Natural killer cell treated with Interleukin-12 subunit alpha and Interleukin-12 subunit beta and Interleukin-15 and Interleukin-18, amount 100 ng/mL, for 72 hours (primary cell): ENCODE measurements at places on chromosomes 12 and 14. TPM values are rescaled to one million over a fixed set of nuclear protein-coding genes. Genes with fewer than 3 reads are reported as not detected.
A peak's percentile ranks its signal among the peaks of the same experiment; 100 is the strongest.

PLA2G1B gene
- total RNA-seq, result not detected

- no peaks in the 10 kb centered on the region for H3K27me3 ChIP-seq
- DNase-seq, result no peak
- peaks cover 59% of the 10 kb centered on the region for H3K4me1 ChIP-seq
These were observed 24.8 kb upstream of the LGALS3 start for GRCh38 chr14:55103971-55104954.

GRCh38 chr12:49897276-49897675, 6.4 kb downstream of the FAIM2 start:
- H3K36me3 ChIP-seq, result no peaks in the 10 kb centered on the region
- peaks cover 31% of the 10 kb centered on the region for H3K27me3 ChIP-seq
- DNase-seq, result no peak
- H3K27ac ChIP-seq, result no peak overlapping the region

GRCh38 chr12:125696054-125696453, 630.8 kb downstream of the AACS start:
- no peaks in the 10 kb centered on the region for H3K36me3 ChIP-seq
- no peaks in the 10 kb centered on the region for H3K4me1 ChIP-seq
- no peaks in the 10 kb centered on the region for H3K27me3 ChIP-seq
- no peak overlapping the region for H3K27ac ChIP-seq
- DNase-seq, result no peak

DNA sequence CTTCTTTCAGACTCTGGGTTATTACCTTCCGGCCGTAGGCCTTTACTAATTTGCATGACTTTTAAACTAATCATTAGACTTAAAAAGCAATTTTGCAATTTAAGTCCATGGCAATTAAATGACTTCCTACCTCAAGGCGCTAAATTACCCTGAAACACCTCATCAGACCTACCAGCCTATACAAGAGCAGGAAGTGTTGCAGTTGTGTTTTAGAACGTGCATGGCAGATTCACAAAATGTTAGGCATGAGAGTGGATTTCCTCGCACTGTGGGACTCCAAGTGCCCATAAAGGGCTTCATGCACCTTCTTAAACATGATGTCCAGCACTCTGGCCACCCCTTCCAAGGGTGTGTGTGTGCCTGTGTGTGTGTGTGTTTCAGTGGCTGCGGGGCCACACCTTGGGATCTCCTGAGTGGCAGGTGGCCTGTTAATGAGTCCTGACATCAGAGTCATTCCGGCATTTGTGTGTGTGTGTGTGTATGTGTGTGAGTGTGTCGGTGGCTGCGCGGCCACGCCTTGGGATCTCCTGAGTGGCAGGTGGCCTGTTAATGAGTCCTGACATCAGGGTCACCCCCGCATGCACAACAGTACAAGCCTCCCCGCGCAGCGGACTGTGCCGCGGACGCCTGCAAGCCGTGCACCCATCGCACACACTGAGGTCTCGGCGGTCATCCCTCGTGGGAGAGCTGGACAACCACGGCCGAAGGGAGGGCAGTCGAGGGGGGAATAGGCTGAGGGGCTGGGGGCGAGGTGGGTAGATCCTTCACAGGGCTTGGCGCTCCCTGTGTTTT, 900 bp downstream of the C2CD5 start:
- DNase-seq, result no peak
- peak overlapping the region; percentile 96 for H3K4me3 ChIP-seq
- H3K4me1 ChIP-seq, result peaks cover 45% of the 10 kb centered on the region
- H3K36me3 ChIP-seq, result peaks cover 7% of the 10 kb centered on the region
- H3K27ac ChIP-seq, result peak overlapping the region; percentile 93
- H3K27me3 ChIP-seq, result peaks cover 9% of the 10 kb centered on the region

- H3K36me3 ChIP-seq, result no peaks in the 10 kb centered on the region
- H3K4me1 ChIP-seq, result peaks cover 10% of the 10 kb centered on the region
- no peak overlapping the region for H3K4me3 ChIP-seq
- H3K27me3 ChIP-seq, result peaks cover 6% of the 10 kb centered on the region
- no peak overlapping the region for H3K27ac ChIP-seq
These were observed 2.5 kb upstream of the LRRK2 start for GRCh38 chr12:40222247-40222646.

DNA sequence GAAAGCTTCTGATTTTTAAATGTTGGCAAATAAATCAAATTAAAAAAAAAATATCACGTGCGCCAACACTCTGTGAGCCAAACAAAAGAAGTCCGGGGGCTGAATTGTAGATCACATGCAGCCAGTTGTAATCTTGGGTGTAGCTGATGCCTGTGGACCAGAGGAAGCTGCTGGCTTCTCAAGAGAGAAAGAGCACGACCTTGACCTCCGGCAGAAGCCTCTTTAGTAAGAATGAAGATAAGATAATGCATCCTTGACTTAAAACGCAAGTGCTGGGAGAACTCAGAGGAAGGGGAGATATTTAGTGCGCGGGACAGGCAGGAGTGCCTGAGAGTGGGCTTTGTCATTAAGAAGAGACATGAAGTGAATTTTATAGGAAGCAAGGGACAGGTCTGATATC, 162.8 kb upstream of the TBX3 start:
- H3K4me1 ChIP-seq, result no peaks in the 10 kb centered on the region
- no peak for DNase-seq
- no peak overlapping the region for H3K4me3 ChIP-seq
- H3K36me3 ChIP-seq, result no peaks in the 10 kb centered on the region
- H3K27me3 ChIP-seq, result no peaks in the 10 kb centered on the region

DNA sequence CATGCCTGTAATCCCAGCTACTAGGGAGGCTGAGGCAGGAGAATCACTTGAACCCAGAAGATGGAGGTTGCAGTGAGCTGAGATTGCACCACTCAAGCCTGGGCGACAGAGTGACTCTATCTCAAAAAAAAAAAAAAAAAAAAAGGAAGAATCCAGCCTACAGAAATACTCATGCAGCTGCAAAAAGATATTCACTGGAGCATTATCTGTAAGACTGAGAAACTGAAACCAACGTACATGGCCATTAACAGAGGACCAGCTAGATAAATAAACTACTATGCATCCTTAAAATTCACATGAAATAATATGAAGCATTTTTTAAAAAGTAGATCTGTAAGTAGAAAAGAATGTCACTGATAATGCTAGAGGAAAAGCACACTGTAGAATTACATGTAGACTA, 3.5 kb downstream of the SLC7A7 start:
- no peaks in the 10 kb centered on the region for H3K36me3 ChIP-seq
- DNase-seq, result no peak
- no peaks in the 10 kb centered on the region for H3K4me1 ChIP-seq
- H3K27me3 ChIP-seq, result peaks cover 26% of the 10 kb centered on the region
- no peak overlapping the region for H3K4me3 ChIP-seq

ERP27 gene
- total RNA-seq, result 3.7 TPM
